ENCODE measurements at places on chromosomes 7 and 10. TPM values are rescaled to one million over a fixed set of nuclear protein-coding genes. Genes with fewer than 3 reads are reported as not detected.

ANKRD61 gene
- not detected for total RNA-seq

PODXL gene
- 0.17 TPM for total RNA-seq

CAV1 gene
- 638 TPM for total RNA-seq

DPYSL4 gene
- total RNA-seq: 5.9 TPM

PRF1 gene
- not detected for total RNA-seq

NKX1-2 gene
- total RNA-seq: not detected

CDK14 gene
- total RNA-seq: 12.1 TPM

LIPJ gene
- total RNA-seq: not detected

HOXA6 gene
- 3.9 TPM for total RNA-seq

OPN1SW gene
- total RNA-seq: not detected

RNF133 gene
- total RNA-seq: not detected

ITPRIP gene
- total RNA-seq: 21.6 TPM

TMEM213 gene
- total RNA-seq: not detected

GPR26 gene
- not detected for total RNA-seq

PDE6C gene
- total RNA-seq: not detected

HGF gene
- total RNA-seq: 30.3 TPM

NXPH1 gene
- total RNA-seq: not detected

KIF20B gene
- 21.7 TPM for total RNA-seq

LRRC72 gene
- total RNA-seq: not detected

MCM7 gene
- 204 TPM for total RNA-seq

NANOS1 gene
- total RNA-seq: 0.17 TPM

GPR22 gene
- total RNA-seq: not detected

STEAP2 gene
- total RNA-seq: 6.8 TPM

PIK3CG gene
- total RNA-seq: not detected

TMEM229A gene
- total RNA-seq: not detected

CUZD1 gene
- 0.45 TPM for total RNA-seq

C10orf143 gene
- 1.0 TPM for total RNA-seq

FXYD4 gene
- total RNA-seq: not detected

SCART1 gene
- total RNA-seq: 0.34 TPM

GDF2 gene
- total RNA-seq: not detected

MMRN2 gene
- total RNA-seq: 0.89 TPM

NODAL gene
- not detected for total RNA-seq

GSTO2 gene
- 7.6 TPM for total RNA-seq

GPR85 gene
- total RNA-seq: 5.2 TPM

EGR2 gene
- not detected for total RNA-seq

STOX1 gene
- total RNA-seq: 0.15 TPM

CLDN4 gene
- total RNA-seq: 1.7 TPM

CTNNA3 gene
- total RNA-seq: not detected
